Glomerular endothelial cell (primary cell): ENCODE measurements at places on chromosomes 1 and 21. TPM values are rescaled to one million over a fixed set of nuclear protein-coding genes. Genes with fewer than 3 reads are reported as not detected.
A peak's percentile ranks its signal among the peaks of the same experiment; 100 is the strongest.

GRCh38 chr21:38965241-38965640, 159.5 kb downstream of the ETS2 start:
- no peak for DNase-seq

GRCh38 chr1:205619376-205619775, 12.4 kb downstream of the ELK4 start:
- DNase-seq = no peak

DNA sequence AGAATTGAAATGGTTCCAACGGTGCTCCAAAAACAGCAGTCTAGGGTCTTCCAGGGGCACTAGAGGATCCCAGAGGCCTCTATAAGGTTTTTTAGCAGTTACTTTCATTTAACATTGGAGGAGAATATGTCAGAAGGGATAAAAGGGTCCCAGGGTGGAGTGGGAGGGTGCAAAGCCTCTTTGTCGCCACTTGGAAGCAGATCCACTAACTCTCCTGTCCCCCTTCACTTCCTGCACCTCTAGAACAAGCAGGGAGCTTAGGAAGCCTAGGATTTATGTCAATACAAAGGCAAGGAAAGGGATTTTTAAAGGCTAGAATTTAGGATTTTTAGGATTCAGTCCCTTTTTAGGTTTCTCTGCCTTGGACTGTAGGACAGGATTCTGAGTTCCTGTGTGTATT, 8.3 kb downstream of the PCP4L1 start:
- no peak for DNase-seq

GRCh38 chr1:210339500-210339899, 10.8 kb downstream of the HHAT start:
- no peak for DNase-seq

DNA sequence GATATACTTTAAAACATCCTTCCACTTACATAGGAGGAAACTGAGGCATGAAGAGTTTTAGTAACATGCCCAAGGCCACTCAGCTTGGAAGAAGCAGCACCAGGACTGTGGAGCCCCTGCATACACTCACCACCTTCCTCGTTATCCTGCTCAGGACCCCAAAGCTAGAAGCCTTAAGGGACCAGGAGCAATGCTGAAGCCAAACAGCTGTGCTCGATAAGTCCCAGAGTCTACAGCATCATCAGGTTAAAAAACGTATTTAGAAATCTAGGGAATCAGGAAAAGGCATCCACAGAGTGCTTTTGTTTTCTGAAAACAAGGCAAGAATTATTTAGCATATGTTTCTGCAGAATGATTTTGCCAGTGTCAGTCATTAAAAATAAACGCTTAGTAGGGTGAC, 301.7 kb upstream of the ESRRG start:
- no peak for DNase-seq

Gene CREB3L4
- 5.4 and 10.5 TPM in 2 replicates for total RNA-seq

- DNase-seq = peak; percentile 29
These were observed 136.2 kb downstream of the NTNG1 start for GRCh38 chr1:107277022-107277421.

Gene CRYZ
- 14.5 and 29.8 TPM in 2 replicates for total RNA-seq

Gene C1orf87
- not detected in 2 replicates for total RNA-seq

Gene CLCA1
- total RNA-seq = not detected in 2 replicates

GRCh38 chr1:54326543-54327385, 79.4 kb downstream of the SSBP3 start:
- DNase-seq = no peak
